NCI-H2029 treated with DMSO at 0.1 percent for 48 hours (cell line): ENCODE measurements at places on chromosomes 6 and 20.

DNA sequence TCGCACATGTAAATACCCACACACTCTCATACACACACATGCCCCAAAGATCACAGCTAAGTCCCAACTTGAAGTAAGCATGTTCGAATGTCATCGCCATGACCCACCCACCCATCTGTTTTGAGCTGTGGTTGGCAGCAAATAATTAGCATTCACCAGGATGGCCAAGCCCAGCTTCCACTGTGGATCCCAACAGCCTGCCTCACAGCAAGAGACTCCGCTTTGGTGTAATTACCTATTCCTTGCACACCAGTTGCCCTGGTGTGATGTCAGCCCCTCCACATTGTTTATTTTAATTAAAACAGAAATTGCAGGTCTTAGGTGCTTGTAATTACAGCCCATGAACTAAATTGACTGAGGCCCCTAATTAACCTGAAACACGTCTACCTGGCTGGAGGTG, 81.1 kb downstream of the MAFB start:
- DNase-seq = no peak

DNA sequence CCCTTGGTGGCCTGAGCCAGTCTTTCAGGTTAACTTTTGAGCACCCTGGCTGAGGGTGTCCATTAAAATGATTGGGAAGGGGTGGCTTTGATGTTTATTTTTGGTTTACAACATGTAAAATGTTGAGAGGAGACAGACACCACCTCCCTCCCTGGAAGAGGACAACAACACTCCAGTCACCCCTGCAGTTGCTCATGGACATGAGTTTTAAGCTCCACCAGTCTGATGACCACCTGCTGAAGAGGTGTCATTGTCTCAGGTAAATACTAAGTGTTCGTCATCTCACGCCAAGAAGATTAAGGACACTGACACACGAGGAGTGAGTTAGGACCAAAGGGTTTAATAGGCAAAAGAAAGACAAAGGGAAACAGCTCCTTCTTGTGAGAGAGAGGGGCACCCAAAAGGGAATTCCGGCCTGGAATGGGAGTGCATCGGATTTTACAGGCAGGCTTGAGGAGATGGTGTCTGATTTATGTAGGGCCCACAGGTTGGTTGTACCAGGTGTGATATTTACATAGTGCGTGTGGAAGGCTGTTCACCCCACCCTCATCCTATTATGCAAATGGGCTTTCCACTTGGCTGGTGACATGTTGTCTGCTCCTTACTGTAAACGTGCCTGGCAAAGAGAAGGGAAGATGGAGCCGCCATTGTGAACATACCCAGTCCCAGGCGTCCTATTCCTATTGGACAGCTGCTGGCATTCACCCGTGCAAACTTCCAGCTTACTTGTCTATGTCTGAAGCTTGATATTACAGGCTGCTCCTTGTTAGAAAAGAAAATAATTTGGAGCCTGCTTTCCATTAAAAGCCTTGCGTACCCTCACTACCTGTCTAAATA, 6.6 kb downstream of the HLA-B start:
- DNase-seq = no peak

GRCh38 chr6:5541751-5542432, 280.6 kb downstream of the FARS2 start:
- no peak for DNase-seq

- DNase-seq = no peak
These were observed 1.9 kb downstream of the APOM start for GRCh38 chr6:31657406-31658157.

GRCh38 chr20:33472868-33473435, 16.9 kb upstream of the CBFA2T2 start:
- no peak for DNase-seq

- no peak for DNase-seq
These were observed 193.3 kb downstream of the UTRN start for GRCh38 chr6:144478483-144478882.

GRCh38 chr20:15900443-15900842, 672.8 kb downstream of the KIF16B start:
- no peak for DNase-seq

- no peak for DNase-seq
These were observed 328 bp downstream of the RRBP1 start for GRCh38 chr20:17681726-17682102.

DNA sequence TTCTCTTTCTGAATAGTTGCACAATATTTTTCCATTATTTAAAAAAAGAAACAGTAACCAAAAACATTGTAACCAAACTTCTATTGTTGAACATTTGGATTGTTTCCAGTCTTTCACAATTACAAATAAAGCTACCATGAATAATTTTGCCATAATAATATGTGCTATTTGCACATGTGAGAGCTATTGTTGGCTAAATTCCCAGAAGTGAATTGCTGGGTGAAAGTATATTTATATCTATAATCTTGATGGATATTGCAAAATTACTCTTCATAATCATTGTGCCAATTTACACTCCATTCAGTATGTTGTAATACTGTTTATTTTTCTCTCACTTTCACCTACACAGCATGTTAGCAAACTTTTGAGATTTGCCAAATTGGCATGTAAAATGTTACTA, 36.6 kb upstream of the SLC22A16 start:
- peak; percentile 38 for DNase-seq

DNA sequence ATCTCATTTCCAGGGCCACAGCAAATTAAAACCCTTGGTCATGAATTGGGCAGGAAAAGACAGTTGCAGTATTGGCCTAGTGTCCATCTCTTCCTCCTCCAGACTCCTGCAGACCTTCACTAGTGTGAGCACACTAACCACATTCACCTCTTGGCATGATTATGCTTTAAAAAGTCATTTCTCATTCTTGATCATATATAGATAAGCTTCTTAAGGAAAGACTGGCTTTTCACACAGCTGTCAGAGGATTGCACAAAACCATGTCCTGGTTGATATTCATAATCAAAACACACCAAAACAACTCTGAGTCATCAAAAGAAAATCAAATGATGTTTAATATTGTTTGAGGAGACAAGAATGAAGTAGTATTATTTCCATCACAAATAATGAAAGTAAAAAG, 52.1 kb downstream of the TMEM200A start:
- no peak for DNase-seq

GRCh38 chr6:15077961-15078360, 167.9 kb upstream of the JARID2 start:
- no peak for DNase-seq

DNA sequence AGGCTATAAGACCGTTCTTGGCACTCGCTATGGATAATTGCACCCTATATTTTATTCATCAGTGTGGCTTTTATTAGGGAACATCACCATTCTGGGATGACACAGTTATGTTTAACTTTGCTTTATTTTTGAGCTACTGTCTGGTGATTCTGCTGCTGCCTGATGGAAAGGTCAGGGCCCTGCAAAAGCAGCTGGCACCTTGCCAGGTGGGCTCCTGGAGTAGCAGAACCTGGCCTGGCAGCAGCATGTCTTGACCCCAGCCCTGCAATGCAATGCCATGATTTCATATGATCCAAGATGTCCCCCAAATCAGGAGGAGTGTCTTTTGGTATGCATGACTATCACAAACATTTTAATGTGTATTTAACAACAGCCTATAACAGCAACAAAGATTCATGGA, 228.4 kb upstream of the RSPO3 start:
- DNase-seq = no peak

- peak; percentile 26 for DNase-seq
These were observed 30.9 kb upstream of the AVP start for GRCh38 chr20:3115190-3116107.
